Activated naive CD4-positive, alpha-beta T cell treated with anti-CD3 and anti-CD28 coated beads for 36 hours (primary cell): ENCODE measurements at places on chromosomes 2 and 18. TPM values are rescaled to one million over a fixed set of nuclear protein-coding genes. Genes with fewer than 3 reads are reported as not detected.

- no peak for DNase-seq
Observed at GRCh38 chr2:43455731-43456642, 139.9 kb downstream of the THADA start.

DNA sequence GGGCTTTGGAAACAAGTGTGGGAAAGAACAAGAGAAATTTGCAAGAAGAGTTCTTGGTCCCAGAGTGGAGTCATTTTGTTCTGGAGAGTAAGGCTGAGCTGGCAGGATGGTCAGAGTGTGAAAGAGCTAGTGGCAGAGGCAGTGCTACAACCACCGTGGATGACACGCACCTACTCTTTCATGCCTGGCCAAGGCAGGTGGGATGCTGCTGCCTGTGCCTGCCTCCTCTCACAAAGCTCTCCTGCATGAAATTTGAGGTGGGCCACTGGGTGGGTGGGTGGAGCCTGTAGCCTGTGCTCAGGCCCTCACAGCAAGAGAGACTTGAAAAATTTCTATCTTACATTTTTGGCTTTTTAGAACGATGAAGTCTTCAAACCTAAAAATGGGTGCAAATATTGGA lies 9.4 kb upstream of the INO80C start:
- no peak for DNase-seq

GRCh38 chr2:233466991-233467603 lies 99.5 kb downstream of the USP40 start:
- no peak for DNase-seq

- no peak for DNase-seq
Observed at GRCh38 chr2:18830962-18831361, 241.6 kb upstream of the NT5C1B start.

The GNLY gene
- 2.6 TPM for total RNA-seq

DNA sequence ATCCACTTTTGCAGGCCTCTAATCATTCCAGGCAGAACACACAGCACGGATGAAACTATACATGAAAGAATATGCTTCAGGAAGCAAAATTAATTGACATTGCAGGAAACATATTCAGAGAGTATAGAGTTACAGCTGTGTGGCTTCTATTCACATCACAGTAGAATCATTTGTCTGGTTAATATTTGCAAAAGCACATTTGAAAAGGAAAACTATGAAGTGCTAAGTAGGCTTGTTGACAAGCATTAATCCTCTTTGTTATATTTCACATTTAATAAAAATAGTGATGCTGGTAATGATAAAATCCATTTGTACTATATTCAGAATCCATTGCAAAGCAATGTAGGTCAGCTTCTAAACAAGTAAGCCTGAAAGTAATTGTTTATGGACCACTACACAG lies 32.2 kb upstream of the PIK3C3 start:
- DNase-seq = no peak
